ENCODE measurements at places on chromosomes 1 and 21.

GRCh38 chr21:31364253-31364945, 20.3 kb upstream of the TIAM1 start:
- DNase-seq, result no peak

DNA sequence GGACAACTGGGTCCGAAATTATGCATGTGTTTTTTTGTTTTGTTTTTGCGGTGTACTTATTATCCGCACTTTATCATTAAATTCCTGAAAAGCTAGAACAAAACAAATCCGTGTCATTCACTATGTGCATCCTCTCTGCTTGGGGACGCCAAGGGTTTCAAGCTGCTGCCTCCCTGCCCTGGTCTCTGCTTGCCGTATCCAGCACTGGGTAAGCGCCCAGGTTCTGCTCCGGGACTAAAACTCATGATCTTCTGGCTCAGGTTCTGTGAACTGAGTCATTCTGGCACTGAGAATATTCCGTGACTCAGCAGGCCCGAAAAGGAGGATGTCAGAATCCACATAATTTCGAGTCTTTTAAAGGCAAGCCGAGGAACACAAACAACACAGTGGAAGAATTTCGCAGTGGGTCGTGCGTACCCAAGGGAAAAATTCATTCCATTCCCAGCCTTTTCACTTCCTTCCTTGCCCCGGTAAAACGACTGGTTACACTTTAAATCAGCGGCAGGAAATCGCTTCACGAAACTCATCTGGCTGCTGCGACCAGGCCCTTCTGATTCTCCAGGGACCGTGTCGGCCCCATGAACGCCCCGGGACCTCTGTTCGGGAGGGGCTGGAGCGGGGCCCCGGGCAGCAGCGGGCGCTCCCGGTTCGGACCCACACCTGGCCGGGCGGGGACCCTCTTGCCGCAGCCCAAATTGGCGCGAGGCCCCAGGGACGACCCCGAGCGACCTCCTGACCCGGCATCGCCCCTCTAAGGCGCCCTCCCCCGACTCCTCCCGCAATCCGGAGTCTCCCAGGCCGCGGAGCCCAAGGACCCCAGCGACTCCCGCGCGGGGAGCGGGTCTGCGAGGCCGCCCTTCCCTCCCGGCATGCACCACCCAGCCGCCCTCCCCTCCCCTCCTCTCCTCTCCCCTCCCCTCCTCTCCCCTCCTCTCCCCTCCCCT, 746 bp upstream of the LAMC1 start:
- DNase-seq, result peak; percentile 66

- DNase-seq, result no peak
These were observed 15.1 kb downstream of the INAVA start for GRCh38 chr1:200909757-200910239.

DNA sequence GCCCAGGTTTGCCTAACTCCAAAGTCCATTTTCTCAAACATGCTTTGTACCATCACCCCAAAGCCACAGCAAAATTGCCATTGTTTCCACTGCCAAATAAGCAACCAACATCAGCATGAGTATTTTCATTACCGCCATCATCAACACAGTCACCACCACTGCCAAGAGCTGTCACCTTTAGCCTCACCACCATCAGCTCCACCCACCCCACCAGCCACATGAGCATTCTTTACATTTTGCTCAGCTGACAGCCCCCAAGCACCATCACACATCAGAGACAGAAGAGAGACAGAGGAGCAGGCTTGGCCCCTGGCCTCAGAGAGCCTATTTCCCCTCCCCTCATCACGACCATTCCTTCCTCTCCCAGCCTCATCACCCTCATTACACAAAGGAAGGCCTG, 42.7 kb downstream of the TAS1R2 start:
- DNase-seq, result no peak

GRCh38 chr21:41703857-41704501, 62.9 kb downstream of the RIPK4 start:
- no peak for DNase-seq

DNA sequence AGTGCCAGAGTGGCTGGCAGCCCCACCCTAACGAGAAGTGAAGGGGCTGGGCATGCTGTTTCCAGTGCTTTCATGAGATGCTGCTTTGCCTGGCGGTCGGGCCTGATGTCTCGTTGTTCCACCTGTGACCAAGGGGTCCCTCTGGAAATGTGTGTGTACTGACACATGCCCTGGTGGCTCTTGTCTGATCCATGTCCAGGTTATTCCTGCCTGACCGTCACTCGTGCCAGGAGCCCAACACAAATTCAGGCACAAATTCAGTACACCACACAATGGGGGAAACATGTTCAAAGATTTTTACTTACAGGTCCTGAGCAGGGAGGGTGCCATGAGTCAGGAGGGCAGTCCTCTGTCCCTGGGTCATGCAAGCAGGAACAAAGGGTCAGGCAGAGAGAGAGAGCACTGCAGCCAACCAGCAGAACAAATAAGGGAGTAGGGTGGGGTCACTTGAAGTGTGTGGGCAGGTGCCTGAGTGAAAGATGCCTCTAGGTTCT, 76.3 kb downstream of the ADARB1 start:
- no peak for DNase-seq

DNA sequence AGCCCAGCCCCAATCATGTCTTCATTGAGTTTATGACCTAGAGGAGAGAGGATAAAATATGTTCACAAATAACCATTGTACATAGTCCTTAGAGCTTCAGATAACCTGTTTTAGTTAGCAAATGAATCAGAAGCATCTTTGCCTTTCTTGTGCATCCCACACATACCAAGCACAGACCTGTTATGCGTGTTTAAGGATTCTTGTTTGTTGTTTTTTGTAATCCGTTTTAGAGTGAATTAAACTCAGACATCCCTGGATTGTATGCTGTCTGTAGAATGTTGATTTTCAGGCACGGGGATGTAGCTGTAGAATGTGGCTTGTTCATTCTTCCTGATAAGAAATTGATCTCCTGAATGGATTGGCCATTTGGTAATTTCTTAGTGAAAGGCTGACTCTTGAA, 135.8 kb downstream of the EDEM3 start:
- DNase-seq, result no peak

DNA sequence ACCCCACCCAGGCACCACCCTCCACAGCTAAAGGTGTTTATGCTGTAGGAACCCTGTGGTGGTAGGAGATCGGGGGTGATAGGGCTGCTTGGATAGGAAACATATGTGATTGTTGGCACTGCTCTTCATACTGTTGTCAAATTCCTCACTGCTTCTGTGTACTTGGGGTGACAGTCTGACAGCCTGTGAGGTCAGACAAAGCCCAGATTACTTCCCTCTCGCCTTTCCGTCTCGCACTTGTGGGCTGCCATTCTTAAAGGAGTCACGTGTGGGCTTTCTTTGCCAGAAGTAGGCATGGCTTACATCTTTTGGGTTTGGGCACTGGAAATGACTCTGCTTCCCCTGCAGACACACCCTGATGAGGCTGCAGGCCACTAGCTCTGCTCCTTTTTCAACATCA, 363.8 kb downstream of the DISC1 start:
- no peak for DNase-seq

DNA sequence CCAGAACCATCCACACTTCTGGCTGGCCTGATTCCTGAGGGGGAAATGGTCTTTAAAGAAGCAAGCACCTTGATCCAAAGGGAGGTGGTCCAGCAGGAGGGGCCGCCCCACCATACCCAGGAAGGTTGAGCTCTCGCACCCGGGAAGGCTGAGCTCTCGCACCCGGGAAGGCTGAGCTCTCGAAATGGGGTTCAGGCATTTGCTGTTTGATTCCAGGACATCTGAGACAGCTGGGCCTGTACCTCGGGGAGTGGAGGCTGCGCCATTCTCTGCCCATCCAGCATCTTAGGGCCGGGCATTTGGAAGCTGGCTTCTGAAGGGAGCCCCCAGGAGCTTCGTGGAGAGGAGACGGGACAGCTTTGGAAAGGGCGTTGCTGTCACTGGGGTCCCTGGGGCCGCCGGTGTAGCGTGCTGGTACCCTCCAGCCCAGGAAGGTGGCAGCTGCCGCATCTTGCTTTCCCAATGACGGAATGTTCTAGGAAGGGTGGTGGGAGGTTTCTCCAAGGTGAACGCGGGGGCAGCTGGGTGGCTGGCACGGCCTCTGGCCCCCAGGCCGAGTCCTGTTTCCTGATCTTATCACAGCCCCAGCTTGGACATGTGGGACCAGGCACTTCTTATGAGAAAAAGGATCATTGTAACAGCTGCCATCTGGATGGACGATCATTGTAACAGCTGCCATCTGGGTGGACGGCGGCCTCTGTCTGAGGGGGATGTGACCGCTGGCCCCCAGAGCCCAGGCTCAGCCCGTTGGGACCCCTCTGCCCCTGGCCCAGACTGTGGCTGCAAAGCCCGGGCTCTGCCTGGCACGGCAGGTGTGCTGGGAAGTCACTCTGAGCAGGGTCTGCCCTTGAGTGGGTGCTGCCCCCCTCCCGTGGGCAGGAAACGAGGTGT, 61.6 kb downstream of the COL18A1 start:
- no peak for DNase-seq

GRCh38 chr1:184222652-184223052, 164.2 kb upstream of the C1orf21 start:
- peak; percentile 25 for DNase-seq

GRCh38 chr1:54027848-54028247, 9.9 kb upstream of the LDLRAD1 start:
- DNase-seq, result no peak

Data from HAP-1 (cell line).